ENCODE measurements at places on chromosomes 13 and 19. TPM values are rescaled to one million over a fixed set of nuclear protein-coding genes. Genes with fewer than 3 reads are reported as not detected.

DNA sequence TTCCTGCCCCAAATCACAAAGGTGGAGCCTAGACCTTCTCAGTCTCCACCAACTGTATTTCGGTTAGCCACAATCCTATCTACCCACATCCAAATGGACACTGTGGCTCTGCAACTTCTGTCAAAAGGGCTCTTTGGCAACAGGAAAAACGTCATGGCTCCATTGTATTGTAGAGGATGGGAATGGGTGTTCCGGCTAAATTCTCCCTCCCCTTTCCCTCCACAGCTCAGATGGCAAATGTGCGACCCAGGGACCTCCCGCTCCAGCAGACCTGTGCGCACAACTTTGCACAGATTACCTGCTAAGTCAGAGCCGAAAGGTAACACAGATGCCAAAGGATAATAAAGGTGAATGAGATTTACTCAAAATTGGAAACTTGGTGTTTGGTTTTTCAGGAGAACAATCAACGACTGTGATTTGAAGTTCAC lies 968 bp upstream of the KL start:
- DNase-seq: no peak

DNA sequence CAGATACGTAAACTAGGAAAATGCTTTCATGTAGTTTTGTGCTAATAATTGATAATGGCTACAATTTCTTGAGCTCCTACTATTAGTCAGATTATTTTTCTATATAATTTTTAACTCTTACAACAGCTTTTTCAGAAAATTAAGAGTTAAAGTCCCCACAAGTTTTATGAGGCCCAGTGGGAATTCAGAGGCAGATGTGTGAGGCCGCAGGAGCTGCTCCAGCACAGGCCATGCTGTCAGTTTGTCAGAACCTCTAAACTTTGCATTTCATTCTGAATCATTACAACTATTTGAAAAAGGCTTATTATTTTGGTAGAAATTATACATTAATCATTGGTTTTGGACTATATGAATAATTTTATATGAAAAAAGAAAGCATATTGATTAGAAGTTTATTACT lies 370.8 kb downstream of the MYO16 start:
- DNase-seq: no peak

DNA sequence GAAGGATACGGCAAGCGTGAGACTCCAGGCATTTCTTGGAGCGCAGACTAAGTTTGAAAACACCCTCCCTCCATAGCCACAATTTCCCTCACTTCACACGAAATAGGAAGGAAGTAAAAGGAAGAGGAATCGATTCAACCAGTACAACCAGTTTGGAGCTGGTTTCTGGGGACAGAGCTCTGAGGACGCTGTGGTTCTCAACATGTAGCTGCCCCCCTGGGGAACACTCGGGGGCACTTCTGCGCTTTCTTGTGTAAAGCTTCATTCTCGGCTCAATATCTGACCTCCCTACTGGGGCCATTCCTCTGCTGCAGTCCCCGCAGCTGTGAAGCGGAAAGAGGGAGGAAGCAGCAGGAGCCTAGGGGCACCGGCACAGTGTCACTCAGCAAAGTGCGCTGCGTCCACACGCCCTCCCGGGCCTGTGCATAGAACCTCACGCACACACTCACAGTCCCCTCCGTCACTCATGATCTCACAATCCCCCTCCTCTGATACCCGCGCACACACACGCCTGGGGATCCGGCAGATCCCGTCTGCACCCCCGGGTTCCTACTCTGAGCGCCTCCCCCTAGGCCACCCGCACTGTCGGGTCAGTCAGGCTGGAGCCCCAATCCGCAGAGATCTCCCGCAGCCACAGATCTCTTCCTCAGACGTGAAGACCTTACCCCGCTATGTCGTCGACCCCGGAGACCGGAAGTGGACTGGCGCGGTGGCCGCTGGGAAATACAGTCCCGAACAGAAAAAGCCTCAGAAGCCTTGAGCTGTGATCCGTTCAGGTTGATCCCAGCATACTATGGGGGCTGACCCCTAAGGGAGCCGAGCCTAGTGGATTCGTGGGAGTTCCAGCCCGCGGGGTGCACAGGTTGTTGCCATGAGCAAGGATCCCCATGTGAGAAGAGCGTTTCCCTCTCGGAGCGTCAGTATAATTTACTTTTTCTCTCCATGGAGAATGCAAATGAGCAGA lies at the start of gene ZNF780A:
TSS of gene ZNF780A (minus strand) at position 703 of the 964 bp plus-strand sequence. CDS start 6,190 bp downstream, outside the sequence.
- DNase-seq: peak; percentile 84

Gene TPTE2
- not detected for total RNA-seq

DNA sequence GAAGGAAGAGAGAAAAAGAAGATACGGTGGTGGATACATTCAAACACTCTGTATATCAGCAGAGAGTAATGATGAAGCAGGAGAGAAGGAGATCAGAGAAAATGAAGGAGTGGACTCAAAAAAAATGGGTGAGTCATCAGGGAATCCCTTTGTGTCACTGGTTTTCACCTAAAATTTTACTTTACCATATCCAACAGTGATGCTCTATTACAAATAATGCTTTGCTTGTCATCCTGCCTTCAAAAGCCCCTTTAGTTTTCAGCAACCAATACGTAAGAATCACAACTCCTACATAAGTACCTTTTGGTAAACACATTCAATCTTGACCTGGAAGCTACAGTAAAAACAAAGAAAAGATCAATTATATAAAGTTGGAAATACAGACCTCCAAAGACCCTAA lies 88.8 kb downstream of the ENOX1 start:
- peak; percentile 43 for DNase-seq

Measured in osteoblast (primary cell).